ENCODE measurements at places on chromosomes 2 and 18.

DNA sequence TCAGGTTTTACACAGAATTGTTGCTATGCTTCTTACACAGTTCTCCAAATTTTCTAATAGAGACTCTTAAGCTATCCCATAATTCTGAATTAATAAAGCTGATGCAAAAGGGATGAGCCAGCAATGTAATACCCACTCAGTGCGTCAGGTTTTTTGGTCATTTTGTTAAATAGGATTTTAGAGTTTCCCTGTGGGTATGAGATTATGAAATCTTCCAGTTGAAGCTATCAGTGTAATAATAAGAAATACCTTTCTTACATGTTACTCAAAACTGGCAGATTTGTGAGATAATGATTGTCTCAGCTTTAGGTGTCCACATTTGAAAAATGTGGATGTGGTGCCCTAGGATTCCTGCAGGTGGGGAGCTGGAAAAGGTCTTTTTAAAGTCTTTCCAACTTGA lies 44.5 kb downstream of the SOCS6 start:
- no peak for DNase-seq

GRCh38 chr2:95552911-95553310 lies 38.9 kb upstream of the TRIM43 start:
- no peak for DNase-seq

DNA sequence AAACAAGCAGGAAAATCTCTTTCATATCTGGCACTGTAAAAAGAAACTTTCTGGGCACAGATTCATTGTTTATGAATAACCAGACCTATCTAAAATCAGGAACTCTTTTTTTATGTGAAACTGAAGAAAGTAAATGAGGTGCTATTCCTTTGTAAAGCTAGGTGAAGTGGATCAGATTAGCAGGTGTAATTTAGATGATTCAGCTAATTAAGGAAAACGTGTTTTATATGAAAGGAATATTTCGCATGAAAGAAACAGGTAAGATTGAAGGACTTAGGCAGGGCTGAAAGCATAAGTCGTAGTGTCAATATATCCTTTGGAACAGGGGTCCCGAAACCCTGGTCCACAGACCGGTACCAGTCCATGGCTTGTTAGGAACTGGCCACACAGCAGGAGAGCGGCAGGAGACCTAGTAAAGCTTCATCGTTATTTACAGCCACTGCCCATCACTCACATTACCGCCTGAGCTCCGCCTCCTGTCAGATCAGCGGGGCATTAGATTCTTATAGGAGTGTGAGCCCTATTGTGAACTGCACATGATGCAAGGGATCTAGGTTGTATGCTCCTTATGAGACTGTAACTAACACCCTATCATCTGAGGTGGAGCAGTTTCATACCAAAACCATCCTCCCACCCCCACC lies 20.3 kb upstream of the XIRP2 start:
- DNase-seq: no peak

DNA sequence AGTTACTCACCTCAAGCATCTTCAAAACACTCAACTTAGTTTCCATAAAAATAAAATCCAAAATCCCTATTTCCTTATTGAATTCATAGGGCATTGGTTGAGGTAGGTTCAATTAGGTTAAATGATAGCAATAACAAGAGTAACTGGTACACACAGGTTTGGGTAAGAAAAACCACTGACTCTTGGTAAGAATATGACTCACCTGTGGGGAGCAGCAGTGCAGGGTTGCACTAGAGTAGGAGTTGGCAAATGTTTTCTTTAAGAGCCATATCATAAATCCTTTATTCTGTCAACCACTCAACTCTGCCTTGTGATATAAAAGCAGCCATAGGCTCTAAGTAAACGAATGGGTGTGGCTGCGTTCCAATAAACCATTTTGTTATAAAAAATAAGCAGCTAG lies 71.4 kb upstream of the CDH20 start:
- no peak for DNase-seq

GRCh38 chr2:132824716-132825115 lies 154.7 kb upstream of the LYPD1 start:
- no peak for DNase-seq

DNA sequence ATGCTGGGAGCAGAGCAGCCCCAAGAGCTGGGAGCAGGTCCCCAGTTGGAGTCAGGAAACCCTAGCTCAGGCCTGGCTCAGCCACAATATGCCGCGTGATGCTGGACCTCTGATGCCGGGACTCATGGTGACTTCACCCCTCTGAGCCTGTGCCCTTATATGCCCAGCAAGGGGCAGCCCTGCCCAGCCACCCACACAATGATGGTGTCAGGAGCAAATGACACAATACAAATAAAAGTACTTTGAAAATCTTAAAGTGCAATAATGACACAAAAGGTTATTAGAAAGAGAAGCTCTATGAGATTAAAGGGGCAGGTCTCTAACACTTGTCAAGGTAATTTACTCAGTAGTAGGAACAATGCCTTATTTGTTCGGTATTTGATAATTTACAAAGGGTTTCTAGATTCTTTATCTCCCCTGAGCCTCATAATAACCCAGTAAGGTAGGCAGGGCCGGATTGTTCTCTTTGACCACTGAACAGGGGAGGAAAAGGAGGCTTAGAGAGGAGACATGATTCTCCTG lies 18.3 kb upstream of the KIF3C start:
- no peak for DNase-seq

All from CD4-positive, alpha-beta T cell treated with Interleukin-12 subunit alpha and Interleukin-12 subunit beta, for 1 hour (primary cell).